ENCODE measurements at places on chromosomes 13 and 19.

GRCh38 chr13:48686636-48687210, 33.0 kb downstream of the CYSLTR2 start:
- no peak for DNase-seq

GRCh38 chr19:13817018-13817614, 21.9 kb downstream of the ZSWIM4 start:
- DNase-seq, result peak; percentile 11

- DNase-seq, result no peak
Observed at GRCh38 chr13:79646880-79647279, 165.9 kb downstream of the NDFIP2 start.

DNA sequence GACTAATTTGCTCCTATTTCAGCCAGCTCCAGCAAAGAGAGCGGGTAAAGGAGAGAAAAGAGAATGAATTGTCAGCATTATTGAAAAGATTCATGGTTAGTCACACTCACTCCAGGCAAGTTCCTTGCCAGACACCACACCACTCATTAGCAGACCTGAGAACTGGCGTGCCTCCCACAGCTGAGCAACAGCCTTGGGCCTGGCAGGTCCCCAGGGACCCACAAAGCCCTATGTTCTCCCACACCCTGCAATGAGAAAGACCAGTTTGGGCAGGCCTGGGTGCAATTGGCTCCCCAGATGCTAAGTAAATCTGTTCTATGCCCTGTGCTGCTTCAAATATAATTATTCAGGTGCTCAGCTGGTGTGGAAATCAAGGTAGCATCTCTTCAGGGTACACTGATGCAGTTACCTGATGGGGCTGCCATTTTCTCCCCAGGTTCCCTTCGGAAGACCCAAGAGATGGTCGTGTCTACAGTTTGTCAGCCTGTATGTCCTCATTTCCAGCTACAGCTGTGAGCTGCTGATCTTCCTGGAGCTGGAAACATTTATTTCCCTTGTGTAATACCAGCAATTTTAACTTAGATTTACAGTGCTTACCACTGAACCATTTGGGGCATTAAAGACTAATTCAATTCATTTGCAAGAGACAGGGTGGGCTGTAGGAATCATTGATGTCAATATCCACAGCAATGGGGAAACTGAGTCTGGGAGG, 405.0 kb downstream of the COG6 start:
- no peak for DNase-seq

GRCh38 chr19:897442-898039, 4.3 kb downstream of the RNU6-9 start:
- no peak for DNase-seq

DNA sequence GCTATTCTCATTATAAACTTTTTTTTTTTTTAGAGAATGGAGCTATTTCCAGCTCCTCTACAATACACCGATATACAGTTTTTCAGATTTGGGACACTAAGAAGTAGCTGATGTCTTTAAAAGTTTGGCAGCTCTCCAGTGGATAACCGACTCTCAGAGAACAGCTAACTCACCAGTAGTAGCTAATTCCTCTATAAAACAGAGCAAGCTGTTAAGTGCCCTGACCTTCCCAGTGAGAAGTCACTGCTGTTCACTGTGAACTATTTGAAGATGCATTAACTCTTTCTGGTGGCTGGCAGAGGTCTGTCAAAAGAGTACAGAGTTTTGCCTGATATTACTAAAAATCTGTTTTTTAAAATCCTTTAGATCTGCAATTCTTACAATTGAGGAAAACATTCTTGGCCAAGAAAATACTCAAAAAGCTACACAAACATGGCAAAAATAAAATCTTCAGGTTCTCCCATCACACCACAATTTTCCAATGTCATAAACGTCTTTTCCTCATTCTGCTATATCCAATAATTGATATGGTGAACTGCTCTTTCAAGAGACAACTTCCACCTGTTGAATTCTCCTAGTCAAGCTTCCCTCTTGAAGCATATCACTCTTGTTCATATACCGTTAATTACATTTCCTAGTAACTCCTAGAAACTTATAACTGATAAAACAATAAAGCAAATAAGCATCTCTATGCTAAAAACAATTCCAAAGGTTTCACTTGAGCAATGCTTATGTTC, 44.2 kb downstream of the TBC1D4 start:
- DNase-seq, result peak; percentile 60

- no peak for DNase-seq
Observed at GRCh38 chr13:19908350-19908986, 45.0 kb upstream of the ZMYM5 start.

DNA sequence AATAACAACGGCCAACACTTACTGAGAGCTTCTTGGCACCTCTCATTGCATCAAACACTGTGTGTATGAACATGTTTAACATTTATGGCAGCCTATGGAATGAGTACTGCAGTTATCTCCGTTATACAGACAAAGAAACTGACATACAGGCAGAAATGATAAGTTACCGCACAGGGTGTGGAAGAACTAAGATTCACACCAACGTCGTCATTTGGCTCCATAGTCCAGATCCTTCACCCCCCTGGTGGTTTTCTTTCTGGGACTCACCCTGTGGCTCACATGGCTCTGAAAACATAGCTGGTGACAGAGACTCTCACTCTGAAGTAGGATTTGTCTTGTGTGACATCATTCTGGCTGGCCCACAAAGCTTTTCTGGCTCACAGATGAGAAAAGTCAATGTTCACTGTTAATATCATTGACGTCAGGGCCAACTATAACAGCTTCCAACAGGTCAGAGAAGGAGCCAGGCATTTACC, 230.1 kb downstream of the DLEU7 start:
- DNase-seq, result no peak

DNA sequence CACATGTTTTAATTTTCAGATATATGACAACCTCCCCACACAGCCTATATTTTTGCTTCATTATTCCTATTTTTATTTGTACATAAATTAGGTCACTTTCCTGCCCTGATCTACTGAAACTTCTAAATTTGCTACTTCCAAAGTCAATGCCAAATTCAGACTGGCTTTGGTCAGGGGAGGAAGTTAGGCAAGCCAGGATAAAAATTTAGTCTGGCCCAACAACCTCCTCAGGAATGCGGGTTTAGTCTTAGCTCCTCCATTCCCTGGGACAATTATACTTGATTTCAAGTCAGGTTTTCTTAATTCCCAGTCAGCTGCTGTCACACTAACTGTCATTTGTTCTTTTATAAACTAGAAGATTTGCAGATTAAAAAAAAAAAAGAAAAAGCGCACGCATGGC, 84.3 kb downstream of the TM9SF2 start:
- no peak for DNase-seq

DNA sequence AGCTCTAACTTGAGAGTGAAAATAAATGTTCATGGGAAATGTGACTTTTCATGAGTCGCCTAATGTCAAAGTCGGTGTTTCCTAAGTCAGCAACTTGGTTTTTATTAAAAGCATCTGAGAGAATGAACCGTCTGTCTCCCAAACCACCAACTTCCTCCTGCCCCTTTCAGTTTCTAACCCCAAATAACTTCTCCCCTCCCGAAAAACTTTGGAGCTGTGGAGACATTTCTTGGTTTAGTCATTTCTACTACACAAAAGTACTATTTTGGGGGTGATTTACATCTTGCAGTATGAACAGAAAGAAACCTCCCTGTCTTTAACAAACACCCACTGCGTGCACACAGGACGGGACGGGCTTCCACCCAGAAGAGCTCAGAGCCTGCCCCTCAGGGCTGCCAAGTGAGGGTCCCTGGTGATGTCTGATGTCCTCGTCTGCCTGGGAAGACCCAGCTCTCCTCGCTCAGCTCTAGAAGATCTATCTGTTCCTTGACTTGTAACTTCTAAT, 65.0 kb downstream of the RASA3 start:
- no peak for DNase-seq

DNA sequence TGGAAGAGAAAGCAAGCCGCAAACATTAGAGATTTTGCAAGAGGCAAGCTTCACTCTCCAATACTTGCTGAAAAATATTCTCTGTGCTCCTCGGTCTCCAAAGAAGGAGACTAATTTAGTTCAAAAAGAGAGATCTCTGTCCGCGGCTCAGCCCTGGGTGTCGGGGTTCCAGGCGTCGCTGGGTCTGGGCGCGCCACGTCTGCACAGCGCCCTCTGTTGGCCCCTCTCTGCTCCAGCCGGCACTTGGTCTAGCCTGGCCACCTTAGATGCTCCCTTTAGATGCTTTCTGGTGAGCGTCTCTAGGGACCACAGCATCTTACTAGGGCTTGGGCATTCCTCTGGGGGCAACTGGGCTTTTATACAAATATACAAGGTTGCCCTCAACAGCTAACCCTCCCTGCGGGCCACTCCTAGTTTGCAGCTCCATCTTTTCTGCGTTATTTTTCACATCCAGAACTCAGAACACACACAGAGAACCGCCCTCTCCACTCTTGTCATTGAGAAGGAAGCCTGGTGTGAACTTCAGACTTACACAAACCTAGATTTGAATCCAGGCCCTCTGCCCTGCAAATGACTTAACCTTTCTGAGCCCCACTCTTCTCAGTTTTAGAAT, 78.3 kb downstream of the CYSLTR2 start:
- DNase-seq, result peak; percentile 34

DNA sequence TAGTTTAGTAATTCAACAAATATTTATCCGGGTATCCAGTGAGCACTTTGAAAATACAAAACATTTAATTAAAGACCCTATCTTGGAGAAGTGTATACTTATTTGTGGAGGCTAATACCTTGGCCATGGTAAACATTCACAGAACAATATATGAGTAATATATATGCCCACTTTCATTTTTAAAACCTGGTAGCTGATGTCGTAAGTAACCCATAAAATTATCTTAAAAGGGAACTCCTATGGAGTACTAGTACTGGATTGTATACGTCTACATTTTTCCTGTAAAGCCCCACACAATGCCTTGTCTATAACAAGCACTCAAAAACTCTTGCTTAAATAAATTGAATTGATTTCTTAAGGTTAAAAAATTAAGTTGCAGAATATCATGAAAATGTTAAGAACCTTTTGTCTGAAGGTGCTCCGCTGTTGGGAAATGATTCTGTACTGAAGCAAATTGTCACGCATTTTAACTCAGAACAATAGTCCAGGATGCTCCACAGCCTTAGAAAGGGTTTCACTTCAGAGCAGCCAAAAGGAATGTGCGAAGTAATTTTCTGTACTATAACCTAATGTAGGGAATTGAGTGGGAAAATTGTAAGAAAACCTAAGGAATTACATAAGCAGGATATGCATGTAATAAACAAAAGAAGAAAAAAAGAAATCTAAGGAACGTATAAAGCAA, 58.9 kb upstream of the C1QTNF9 start:
- DNase-seq, result no peak

- no peak for DNase-seq
Observed at GRCh38 chr13:29713839-29714238, 118.4 kb upstream of the SLC7A1 start.

DNA sequence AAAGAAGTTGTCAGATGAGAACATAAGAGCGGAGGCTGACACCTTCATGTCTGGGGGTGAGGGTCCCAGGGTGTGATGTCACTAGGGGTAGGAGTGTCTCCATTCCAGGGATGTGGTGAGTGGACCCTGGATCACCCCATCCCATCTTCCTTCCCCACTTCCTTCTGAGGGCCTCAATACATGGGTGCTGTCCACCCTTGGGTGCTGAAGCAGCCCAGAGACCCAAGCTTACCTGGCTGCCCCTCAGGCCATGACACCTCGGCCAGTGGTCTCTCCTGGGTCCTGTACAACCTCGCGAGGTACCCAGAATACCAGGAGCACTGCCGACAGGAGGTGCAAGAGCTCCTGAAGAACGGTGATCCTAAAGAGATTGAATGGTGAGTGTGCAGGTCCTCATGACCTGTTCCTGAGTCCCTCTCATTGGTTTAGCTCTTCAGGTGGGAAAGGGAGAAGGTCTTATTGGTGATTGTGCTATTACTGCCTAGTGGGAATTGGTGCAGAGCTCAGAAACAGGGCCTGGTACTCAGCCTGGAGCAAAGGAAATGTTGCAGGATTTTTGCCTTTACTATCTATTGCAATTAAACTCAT, 37.7 kb upstream of the CYP4F8 start:
- no peak for DNase-seq

DNA sequence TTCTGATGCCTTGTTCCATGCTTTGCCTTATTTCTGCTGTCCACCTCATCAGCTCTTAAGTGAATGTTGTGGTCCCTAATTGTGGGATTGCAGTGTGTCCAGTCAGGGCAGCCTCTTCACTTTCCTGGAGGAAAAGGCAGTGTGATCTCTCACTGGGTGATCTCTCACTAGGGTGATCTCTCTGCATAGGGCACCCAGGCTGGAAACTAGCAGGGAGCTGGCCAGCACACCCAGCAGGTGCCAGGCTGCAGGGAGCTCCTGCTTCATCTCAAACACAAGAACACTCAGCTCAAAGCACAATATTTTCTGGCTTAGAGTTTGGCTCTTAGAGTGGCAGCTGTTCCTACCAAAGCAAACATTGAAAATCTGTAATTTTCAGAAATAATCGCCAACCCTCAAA, 36.5 kb upstream of the TSHZ3 start:
- peak; percentile 1 for DNase-seq

- no peak for DNase-seq
Observed at GRCh38 chr13:24187185-24187584, 26.7 kb downstream of the SPATA13 start.

DNA sequence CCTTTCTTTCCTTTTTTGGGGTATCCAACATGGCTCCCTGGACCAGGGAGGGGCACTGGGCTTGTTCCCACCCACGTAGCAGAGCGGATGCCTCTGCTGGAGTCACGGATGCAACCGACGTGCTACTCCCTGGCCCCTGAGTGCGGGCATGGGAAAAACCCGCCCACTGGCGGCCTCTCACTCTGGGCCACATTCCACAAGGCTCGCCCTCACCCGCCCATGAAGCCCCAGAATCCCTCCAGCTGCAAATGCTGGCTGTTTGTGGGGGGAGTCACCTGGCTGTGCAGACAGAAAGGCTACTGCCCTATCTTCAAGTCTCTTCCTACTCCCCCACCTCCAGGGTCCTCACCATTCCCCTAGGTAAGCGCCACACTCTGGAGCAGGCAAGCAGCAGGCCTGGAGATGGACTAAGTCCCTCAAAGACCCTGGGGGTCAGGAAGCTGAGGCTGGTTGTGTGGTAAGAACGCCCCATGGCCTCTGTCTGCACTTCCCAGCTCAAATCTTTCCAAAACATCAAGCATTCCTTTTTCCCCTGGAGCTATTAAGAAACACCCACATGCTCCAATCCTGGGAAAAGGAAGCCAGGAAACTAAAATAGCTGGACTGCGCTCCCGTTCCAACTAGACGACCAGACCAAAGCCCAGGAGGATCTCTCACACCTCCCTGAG, 17.9 kb upstream of the EPHX3 start:
- DNase-seq, result peak; percentile 92

GRCh38 chr19:36687214-36688056, at the start of gene ZNF567:
TSS of gene ZNF567 (plus strand) at chr19:36687612. CDS start at chr19:36694868, 7,256 bp downstream.
- peak; percentile 98 for DNase-seq

DNA sequence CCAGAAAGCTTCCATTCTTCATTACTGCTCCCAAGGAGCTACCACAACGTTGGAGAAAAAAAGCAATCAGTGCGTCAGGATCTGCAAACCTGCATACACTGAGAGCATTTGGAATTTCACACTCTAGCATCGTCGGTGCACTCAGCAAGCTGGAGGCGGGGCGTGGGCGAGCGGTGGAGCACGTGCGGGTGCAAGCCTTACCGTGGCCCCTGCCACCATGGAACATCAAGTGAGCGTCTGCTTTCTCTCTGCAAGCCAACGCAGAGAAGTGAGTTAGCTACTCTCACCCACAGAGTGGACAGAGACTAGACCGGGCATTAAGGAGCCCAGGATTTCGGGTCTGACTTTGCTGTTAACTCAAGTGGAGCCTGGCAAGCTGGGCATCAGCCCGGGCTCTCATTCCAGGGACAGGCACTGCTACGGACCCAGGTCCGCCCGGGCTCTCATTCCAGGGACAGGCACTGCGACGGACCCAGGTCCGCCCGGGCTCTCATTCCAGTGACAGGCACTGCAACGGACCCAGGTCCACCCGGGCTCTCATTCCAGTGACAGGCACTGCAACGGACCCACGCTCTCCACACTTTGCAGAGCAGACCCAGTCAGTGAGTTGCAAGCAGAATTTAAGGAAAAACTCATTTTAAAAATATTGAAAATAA, 124.1 kb upstream of the SPACA7 start:
- no peak for DNase-seq
